CD8-positive, alpha-beta memory T cell (primary cell): ENCODE measurements at places on chromosomes 7 and 10.

- DNase-seq: no peak
Measured at GRCh38 chr10:35574924-35575352, 30.2 kb upstream of the GJD4 start.

- DNase-seq: no peak
Measured at GRCh38 chr10:69503001-69503895, 52.0 kb downstream of the TSPAN15 start.

GRCh38 chr7:33895025-33895804 lies 10.1 kb upstream of the BMPER start:
- peak; percentile 26 for DNase-seq

DNA sequence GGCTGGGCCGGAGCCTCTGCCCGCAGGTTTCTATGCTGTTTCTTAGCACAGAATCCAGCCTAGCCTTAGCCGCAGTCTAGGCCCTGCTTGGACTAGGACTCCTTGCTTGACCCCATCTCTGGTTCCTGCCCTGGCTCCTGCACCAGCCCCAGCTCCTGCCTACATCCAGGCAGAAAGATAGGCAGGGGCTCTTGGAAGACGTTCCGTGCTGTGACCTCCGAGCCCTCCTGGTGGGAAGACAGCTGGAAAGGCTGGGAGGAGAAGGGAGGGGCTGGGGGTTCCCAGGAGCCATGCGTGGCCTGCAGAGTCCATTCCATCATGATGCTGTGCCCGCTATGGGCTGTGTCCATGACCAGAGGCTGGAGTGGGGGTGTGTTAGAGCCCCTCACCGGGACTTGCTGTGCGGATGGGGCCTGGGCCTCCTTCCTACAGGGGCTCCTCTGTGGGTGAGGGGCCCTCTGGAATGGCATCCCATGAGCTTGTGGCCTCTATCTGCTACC lies 26.2 kb downstream of the RAMP3 start:
- DNase-seq: no peak

DNA sequence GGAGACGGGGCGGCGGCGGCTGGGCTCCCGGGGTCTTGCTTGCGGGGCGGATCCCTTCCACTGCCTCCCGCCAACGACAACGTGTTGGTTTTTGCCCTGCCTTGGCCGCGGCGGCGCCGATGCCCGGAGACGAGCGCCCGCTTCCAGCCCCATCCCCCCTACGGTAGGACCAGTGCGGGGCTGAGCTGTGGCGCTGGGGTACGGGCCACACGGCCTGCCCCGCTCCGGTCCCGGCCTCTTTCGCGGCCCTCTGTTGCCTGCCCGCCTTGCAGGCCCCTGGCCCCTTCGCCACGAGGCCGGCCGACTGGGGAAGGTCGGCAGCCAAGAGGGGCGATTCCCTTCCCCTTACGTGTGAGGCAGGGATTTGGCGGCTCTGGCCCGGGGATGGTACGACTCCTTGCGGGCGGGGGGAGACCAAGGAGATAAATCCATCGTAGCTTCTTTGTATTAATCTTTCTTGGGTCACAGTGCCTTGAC lies 488 bp downstream of the EIF4H start:
- no peak for DNase-seq

- DNase-seq: no peak
Measured at GRCh38 chr7:159070431-159071148, 74.1 kb downstream of the VIPR2 start.

DNA sequence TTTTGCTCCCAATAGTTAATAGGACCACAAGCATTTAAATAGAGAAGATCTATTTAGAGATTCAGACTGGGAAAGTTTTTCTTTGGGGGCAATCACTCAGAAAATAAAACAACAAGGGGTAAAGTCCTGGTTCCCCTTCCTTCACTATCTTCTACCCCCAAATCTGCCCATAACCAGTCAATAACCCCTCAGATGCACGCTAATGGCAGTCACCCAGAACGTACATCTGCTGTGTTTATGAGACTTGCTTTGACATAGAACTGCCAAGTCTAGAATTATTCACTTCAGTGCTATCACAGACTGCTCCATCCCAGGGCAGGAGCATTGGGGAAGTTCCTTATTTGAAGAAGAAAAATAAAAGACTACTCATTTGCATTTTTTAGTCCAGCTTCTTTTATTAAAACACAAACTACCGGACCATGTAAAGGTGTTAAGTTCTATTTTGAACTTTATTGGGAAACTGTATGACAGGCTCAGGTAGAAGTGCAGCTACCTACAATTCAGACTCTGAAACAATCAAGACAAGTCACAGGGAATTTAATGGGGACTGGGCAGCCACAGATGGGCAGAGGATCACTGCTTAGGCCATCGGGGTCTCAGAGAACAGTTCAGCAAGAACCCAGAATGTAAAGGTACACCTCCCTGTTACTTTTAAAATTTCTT lies 38.4 kb downstream of the ANK3 start:
- DNase-seq: no peak

GRCh38 chr10:16964576-16965343 lies 147.5 kb upstream of the RSU1 start:
- DNase-seq: no peak

DNA sequence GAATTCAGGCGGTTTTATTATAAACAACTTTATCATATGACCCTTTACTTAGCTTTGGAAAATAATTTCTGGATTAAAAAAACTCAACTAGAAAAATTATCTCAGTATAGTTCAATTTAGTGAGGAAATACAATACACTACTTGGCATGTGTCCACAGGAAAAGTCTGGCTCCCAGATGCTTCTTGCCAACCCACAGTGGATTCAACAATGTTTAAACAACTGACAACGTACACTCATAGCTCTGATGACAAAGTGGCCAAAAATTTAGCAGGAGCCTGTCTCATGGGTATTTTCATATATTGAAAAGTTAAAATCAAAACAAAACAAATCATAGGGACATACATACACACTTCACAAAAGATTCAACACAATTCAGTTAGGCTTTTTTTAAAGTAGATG lies 158.8 kb downstream of the SKAP2 start:
- DNase-seq: no peak

GRCh38 chr7:50868426-50869100 lies 85.9 kb upstream of the GRB10 start:
- no peak for DNase-seq

- DNase-seq: no peak
Measured at GRCh38 chr10:49645871-49646870, 32.3 kb downstream of the CHAT start.

DNA sequence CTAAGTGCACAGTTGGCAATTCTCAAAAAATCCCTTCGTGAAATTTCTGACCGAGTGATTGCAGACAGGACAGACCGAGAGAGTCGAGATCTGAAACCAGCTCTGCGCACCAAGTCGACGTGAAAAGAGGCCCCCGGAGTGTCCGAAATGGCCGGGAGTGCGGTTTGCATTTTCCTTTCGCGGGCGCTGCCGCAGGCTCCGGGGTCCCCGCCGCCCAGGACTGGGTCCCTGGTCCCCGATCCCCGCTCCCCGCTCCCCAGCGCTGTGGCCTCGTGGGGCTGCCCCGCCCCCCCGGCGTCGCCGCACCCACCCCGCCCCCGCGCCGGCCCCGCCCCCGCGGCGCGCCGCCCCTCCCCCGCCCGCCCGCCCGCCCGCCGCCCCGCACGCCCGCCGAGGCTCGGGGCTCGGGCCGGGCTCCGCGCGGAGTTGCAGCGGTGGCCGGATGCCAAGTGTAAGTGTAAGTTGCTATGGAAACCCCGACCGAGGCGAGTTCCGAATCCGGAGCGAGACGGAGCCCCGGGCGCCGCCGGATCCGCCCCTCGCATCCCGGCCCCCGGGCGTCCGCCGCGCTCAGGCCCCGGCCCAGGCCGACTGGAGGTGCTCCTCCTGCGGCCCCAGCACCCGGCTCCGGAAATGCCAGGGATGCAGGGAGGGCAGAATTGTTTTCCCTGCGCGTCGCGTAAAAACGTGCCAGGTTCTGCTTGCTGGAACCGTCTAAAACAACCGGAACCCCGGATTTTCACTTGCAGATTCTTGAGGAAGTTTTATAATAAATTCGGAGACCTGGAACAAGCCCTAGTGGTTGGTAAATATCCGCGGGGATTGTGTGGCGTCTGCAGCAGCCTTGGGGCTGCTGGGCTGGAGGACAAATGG lies 4.6 kb downstream of the BMI1 start:
- peak; percentile 82 for DNase-seq

DNA sequence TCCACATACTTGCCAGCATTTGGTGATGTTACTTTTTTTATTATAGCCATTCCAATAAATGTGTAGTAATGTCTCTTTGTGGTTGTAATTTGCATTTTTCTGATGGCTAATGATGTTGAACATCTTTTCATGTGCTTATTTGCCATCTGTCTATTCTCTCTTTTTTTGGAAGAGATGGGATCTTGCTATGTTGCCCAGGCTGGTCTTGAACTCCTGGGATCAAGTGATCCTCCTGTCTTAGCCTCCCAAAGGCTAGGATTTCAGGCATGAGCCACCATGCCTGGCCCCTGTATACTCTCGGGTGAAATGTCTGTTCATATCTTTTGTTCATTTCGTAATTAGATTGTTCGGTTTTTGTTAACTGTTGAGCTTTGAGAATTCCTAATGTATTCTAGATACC lies 3.4 kb downstream of the OGDH start:
- DNase-seq: no peak

GRCh38 chr10:61179771-61180170 lies 235.8 kb upstream of the RHOBTB1 start:
- no peak for DNase-seq

GRCh38 chr7:146314962-146315361 lies 198.4 kb downstream of the CNTNAP2 start:
- no peak for DNase-seq

DNA sequence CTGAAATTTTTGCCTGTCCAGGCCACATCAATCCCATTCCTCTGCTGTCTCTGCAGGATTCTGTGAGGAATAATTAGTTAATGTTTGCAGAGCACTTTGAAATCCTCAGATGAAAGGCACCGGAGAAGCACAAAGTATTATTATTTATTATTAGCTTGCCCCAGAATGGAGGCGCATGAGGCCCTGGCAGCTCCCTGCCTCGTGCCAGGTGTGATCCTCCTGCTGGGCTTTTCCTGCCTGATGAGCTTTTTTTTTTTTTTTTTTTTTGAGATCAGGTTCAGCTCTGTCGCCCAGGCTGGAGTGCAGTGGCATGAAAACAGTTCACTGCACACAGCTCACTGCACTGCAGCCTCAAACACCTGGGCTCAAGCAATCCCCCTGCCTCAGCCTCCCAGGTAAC lies 65.2 kb downstream of the TCF7L2 start:
- DNase-seq: no peak

DNA sequence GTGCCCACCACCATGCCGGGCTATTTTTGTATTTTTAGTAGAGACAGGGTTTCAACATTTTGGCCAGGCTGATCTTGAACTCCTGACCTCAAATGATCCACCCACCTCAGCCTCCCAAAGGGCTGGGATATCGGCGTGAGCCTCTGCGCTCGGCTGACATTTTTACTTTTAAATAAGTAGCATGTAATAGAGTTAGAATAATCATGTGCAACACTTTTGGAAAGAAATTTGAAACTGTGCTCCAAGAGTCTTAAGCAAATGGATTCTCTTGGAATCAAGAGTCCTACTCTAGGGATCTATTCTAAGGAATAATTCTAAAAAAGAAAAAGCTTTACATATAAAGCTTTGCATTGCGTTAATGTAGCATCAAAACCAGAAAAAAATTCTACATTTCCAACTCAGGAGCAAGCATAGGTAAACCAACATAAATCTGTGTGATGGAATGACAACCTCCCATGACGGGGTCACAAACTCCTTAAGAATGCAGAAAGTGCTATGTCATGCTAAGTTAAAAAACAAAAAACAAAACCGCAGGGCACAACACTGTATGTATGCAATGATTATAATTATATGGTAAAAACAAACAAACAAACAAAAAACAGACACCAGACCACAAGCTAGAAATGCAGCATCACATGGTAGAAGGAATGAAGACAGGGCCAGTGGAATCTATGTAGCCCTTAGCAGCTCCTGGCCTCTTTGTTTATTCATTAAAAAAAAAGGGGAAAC lies 98.7 kb downstream of the RNF216 start:
- DNase-seq: no peak

GRCh38 chr7:99693427-99694200 lies 13.8 kb upstream of the CYP3A5 start:
- DNase-seq: peak; percentile 49

DNA sequence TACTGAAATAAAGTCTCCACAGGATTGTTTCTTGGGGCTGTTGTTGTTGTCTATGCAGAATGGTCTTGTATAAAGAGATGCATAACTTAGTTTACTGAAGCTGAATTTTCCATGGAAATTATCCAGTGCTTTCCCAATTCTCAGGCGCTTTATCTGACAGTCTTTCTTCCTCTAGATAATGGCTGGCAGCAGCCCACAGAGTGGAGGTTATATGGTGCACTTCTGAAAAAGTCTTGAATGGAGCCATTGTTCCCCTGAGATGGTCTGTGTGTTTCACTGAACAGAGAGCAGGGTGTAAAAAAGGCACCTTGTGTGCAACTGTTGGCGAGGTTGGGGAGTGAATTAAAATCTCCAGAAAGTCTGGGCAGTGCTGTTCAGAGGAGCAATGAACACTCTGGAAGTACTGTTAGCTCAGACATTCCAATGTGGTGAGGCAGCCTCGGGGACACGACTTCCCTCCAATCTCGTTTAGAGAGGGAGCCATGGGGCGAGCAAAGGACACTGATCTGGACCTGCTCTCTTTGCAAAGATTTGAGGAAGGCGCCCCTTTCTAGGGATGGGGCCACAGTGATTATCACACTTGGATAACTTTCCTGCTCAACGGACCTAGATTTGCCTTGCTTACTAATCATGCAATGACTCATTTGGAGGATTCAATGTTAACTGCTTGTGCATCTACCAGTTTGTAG lies 2.0 kb upstream of the PLCE1 start:
- no peak for DNase-seq

DNA sequence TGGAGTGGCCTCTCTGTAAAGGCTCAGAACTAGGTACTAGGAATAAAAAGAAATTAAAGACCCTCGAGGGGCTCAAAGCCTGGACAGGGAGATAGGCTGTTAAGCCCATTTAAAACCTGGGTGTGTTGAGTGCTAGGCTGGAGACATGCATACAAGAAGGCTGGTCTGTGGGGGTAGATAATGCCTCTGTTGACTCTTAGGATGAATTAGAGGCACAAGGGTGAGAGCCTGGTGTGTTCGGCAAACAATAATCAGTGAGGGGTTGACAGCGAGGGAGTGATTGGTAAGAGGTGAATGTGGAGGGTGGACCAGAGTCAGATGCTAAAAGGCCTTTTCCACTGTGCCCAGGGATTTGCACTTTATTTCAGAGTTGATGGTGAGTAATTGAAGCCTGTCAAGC lies 12.7 kb downstream of the GSTO2 start:
- DNase-seq: no peak

DNA sequence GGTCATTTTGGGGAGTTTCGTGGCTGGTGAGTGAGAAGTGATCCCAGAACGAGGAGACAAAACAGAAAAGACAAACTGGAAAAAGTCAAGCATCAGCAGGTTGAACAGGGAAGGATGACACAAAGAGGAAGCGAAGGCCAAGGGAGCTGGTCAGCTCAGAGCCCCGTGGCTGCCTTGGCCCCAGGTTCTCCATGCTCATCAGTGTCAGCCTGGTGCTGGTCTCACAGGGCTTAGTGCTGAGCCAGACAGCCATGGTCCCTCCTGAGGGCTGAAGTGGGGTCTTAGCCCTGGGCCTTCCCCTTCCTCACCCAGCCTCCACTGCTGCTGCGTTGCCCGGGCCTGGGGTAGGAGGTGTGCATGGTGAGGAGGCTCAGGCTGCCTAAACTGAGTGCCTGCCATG lies 183.6 kb downstream of the PFKFB3 start:
- DNase-seq: no peak

GRCh38 chr10:91287276-91287675 lies 66.8 kb downstream of the PCGF5 start:
- no peak for DNase-seq
